ENCODE measurements at places on chromosomes 5 and 9.

GRCh38 chr9:70829591-70830265 is 291.7 kb downstream of the TRPM3 start:
- DNase-seq: no peak

GRCh38 chr5:35863159-35863558 is 6.5 kb downstream of the IL7R start:
- DNase-seq: no peak

DNA sequence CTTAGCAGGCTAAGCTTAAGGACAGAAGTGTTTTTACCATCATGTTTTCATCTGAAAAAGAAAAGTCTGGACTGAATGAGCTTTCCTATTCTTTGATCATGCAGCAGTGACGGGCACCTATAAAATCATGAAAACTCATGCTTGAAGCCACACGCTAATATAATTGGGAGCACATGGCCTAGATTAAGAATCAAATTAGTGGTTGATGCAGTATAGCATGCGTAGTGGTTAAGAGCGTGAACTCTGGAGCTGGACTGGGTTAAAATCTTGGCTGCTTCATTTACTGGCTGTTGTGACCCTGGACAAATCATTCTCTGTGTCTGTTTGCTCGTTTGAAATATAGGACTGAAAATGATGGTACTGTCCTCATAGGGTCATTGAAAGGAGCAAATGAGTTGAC is 49.9 kb upstream of the IL13 start:
- DNase-seq: no peak

GRCh38 chr9:121242219-121242958 is 25.6 kb upstream of the GSN start:
- DNase-seq: no peak

DNA sequence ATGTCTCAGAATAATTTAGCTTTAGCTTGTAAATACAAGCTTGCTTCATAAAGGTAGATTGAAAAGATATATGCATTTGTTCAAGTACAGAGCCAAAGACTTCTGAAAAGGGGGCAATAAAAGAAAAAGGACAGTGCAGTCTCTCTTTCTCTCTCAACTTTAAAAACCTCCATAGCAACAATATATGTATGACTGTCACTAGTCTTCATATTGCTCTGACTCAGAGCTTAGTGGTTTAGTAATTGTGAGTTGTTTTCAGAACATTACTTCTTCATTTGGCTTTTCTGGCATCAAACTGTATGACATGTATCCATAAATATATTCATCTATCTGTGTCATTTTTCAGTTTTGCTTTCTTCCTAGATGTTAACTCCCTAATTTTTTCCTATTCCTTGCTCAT is 194.6 kb upstream of the KIF2A start:
- no peak for DNase-seq

DNA sequence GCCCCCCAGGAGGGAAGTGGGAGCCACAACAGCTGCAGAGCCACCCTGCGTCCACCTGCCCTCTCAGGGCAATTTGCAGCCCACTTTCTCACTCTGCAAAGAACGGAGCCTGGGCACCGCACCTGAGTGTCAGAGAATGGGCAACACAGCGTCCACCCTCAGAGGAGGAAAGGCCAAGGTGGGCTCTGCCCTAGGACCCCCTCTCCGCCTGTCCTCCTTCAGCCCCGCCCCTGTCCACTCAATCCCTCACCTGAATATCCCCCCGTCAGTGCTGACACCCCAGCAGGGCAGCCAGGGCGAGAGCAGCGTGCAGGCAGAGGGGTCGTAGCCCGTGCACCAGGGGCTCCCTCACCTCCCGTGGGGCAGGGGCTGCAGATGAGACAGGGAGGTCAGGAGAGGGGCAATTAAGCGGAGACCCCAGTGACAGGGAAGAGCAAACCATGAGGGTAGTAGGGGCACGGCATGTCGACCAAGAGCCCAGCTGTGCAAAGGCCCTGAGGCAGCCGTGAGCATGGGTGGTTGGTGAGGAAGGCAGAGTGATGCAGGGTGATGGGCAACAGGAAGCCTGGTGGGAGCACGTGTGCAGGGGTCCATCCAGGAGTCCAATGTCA is 140.3 kb downstream of the OLFM1 start:
- DNase-seq: no peak

DNA sequence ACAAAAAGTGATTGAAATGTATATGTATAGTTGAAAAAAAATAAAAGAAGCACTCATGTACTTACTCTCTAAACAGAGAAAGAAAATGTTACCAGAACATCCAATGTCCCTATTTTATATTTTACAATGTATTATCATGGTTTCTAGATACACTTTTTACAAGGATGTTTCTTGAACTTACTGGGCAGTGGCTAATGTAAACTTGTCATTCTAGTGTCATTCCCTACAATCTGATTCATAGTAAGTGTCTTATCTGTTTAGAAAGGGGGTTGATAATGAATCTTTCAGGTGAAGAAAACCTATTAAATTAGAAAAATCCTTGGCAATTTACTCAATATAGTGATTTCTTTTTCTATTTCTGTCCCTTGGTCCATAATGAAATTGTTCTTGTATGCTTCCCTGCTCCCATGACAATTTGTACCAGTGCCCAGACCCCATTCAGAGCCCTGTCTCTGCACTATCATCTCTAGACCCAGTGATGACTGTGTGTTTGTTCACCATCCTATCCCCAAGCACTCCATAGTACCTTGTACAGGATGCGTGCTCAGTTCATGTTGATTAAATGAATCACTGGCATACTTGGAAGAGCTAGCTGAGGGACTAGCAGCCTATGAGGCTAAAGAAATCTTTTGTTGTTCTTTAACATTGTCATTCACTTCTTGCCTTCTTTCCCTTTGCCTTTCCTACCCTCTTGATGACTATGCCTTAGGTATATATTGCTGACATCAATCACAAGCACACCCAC is 101.2 kb downstream of the HMHB1 start:
- no peak for DNase-seq

DNA sequence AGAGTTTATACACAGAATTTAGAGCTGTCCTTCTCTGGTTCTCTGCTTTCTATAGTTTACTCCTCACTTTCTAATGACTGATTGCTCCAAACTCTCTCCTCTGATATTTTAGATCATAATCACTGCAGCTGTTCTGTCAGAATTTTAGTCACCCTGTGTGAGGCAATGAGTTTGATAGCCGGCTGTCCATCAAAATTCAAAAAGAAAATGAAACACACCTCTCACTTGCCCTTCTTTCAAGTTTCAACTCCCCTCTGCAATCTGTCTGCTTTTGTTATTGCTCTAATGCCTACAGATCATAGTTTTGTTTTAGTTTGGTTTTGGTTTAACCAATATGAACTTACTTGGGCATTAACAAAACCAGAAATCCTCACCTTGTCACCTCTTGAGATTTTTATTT is 23.3 kb upstream of the ABLIM3 start:
- DNase-seq: no peak

DNA sequence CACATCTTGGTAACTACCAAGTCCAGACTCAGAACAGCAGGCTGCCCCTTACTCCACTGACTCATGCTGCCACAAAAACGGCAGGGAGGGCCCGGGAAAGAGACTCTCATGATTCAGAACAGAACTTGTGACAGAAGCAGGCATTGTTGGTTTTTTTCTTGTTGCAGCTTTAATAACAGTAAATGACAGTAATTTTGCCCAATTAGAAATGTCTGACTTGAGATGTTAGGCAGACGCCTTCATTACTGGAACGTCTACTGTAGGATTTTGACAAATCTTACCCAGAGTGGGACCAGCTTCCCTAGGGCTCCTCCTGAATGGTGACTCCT is 77.9 kb downstream of the SEMA5A start:
- DNase-seq: no peak

DNA sequence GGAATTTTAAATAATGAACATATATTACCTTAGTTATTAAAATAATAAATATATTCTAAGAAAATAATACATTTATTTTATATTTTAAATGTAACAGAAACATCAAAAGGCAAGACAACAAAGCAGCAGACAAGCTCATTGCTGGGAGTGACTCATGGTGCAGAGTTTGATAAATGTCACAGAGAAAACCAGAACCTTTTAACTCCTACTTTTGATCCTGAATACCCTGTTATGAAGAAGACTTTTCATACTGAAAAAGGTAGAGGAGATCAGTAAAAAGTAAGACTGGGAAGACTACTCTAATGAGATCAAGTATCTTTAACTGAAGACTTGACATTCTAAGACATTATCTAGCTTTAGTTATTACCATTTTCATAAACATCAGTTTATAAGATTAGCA is 99.0 kb upstream of the GNA14 start:
- no peak for DNase-seq

GRCh38 chr9:114154600-114155102 is 686 bp upstream of the COL27A1 start:
- DNase-seq: no peak

DNA sequence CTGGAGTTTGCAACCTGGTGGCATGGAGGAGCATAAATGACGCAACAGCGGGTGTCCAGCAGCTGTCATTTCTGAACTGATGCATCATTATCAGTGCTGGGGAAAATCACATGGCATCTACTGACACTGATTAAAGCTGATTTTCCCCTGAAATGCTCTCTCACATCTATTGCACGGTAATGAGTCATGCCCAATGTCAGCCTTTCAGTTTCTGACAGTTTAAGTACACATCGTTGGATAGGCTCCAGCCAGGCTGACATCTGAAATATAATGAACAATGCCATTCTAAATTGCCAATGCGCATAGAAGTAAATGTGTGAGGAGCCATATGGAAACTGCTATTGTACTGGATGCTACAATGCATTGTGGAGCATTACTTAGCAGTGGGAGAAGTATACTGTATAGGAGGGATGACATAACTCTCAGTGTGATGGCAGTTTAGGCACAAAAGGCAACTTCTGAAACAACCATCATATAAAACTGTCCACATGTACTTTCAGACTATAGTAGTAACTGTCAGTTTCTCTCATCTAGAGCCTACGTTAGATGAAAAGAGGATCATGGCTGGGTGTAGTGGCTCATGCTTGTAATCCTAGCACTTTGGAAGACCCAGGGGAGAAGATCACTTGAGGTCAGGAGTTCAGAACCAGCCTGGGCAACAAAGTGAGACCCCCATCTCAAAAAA is 389.3 kb upstream of the DMAC1 start:
- no peak for DNase-seq

DNA sequence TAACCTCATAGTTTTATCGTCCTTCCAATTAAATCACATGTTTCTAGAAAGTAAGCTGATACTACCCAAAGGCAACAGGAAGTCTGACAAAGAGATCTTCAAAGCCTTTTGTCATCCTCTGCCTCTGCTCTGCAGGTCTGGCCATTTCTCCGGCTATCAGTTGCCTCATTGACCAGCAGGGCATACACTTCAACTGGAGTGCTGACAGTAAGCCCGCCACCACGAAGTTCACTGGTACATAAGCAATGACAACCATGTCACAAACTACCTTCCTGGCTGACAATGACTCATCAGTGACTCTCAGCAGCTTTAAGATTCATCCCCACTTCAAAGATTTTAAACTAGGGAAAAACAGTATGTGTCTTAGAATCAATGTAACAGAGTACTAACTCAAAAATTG is 20.6 kb downstream of the SPTLC1 start:
- DNase-seq: no peak

- peak; percentile 8 for DNase-seq
Measured at GRCh38 chr9:70340572-70340971, 73.9 kb downstream of the KLF9 start.

- DNase-seq: no peak
Measured at GRCh38 chr9:20634895-20635294, 12.6 kb upstream of the MLLT3 start.

DNA sequence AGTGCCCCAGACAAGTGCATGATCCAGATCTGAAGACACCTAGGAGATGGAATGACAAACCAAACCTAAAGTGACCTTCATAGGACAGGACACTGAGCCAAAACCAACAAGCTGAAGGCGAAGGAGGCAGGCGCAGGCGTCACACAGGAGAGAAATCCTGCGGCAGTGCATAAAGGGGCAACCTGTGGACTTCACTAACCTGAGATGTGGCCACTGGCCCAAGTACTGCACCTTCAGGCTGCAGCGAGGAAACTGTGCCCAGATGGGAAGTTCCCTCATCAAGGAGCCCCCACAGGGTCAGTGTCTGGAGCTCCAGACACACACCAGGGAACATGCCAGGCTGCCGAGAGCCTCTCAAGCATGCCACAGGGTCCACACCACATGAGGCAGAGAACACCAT is 3.7 kb downstream of the IPPK start:
- no peak for DNase-seq

DNA sequence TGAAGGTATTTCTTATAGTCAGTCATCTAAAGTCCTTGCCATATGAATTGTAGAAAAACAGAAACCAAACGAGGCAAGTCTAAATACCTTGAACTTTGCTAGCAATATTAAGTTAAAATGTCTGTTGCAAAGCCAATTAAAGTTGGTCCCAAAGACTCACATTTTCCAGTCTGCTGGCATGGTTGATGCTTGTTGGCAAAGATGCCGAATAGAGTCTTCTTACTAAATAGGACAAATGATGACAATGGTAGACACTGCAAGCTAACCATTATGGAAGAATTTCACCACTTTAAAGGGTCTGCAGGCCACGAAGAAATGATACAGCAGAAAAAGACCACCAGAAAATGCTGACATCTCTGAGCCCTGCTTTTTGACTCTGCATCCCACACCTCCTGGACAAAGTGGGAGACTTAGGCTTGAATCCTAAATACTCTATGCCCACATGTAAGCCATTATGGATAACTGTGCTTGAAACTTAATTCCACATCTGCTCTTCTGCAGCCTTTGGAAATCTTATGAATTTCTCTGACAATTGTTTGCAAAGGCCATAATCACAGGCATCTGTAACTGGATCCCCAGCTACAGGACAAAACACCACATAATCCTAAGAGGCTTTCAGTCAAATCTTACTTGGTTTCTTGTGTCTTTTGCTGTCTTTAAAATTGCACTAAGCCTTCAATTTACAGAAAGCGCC is 61.3 kb downstream of the LHFPL2 start:
- no peak for DNase-seq

GRCh38 chr9:26346942-26347477 is 545.6 kb downstream of the CAAP1 start:
- no peak for DNase-seq

DNA sequence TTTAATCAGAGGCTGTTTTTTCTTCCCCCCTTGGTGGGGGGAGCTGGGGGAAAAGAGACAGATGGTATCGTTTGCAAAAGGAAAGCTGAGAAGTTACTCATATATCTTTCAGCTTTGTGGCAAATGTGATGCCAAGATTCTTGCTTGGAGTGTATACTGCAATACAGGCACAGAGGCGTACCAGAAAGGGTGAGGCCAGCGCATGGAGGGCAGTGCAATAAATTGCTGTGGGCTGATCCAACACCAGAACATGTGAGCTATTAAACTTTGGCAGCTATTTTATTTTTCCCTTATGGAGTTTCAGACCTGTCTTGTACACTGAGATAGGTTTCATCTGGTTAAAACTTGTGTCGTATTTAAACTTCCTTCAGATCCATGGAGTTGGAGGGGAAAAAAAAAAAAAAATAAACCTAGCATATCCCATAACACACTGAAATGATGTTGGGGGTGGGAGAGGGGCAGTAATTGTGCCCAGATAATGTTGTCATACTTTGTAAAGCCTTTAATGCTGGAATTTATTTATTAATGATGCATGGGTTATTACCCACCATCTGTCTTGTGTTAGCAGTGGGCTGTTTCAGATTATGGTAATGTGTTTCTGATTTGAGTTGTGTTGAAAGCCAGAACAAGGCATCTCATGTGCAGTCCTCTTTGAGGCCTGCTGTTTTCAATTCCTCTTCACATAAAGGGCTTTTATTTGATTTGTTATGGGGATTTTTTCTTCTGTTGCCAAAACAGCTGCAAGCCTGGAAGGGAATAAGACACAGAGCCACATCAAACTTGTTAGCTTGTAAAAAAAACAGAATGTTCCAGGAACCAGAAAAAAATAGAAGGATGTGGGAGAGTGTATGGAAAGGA is 891.3 kb downstream of the TLE1 start:
- no peak for DNase-seq

GRCh38 chr5:148739524-148739923 is 85.2 kb upstream of the HTR4 start:
- DNase-seq: no peak
